NCI-H82 (cell line): ENCODE measurements at places on chromosomes 1 and 21.

DNA sequence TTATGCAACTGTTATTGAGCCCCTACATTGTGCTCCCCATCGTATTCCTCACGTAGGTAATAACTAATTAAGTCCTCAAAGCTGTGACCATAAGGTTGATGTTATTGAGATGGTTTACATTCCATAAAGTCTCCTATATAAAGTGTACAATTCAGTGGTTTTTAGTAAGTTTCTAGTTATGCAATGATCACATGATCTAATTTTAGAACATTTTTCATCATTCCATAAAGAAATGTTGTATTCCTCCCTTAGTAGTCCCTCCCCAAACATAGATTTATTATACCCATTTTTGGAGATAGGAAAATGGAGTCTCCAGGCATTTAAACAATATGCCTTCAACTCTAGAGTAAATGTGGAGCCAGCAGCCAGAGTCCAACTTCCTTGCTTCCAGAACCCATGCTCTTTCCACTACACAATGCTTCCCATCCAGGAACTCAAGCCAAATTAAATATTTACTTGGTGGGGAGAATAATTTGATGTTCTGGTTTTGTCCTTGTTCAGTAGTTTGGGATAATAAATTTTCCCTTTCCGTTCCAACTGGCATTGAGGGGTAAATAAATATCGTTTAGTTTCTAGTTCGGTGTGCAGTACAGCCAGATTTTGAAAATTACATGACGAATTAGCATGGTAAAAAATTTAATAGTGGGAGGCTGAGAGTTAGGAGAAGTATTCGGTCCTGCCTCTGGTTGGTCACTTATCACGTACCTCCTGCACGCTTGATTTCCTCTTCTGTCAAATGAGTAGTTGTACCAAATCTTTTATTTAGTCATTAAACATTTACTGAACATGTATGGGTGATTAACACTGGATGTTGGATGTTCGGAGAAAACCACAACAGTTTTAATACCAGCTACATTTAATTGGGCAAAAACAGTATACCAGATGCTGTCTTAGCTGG is 66.3 kb downstream of the CACHD1 start:
- no peak for DNase-seq

- peak; percentile 98 for DNase-seq
Measured at GRCh38 chr1:23539698-23540266, 8.7 kb upstream of the E2F2 start.

- no peak for DNase-seq
Measured at GRCh38 chr21:37627074-37627473, 260.5 kb downstream of the DYRK1A start.

DNA sequence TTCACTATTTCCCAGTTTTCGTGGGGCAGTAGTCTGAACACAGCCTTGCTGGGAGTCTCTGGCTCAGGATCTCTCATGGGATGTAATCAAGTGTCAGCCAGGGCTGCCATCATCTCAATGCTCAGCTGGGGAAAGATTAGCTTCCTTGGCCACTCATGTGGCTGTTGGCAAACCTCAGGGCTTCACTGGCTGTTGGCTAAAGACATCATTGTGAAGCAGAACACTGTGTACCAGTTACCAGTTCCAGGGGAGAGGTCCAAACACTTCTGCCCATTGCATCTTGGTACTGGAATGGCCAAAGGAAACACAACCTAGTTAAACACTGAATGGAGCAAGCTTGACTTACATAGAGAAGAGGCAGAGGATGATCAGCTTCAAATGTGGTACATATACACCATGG is 33.7 kb downstream of the AADACL4 start:
- DNase-seq = no peak

- peak; percentile 96 for DNase-seq
Measured at GRCh38 chr1:24413350-24414163, at the start of gene STPG1. STPG1 (minus strand) TSS chr1:24413782; CDS start chr1:24401388, 12,394 bp downstream.

DNA sequence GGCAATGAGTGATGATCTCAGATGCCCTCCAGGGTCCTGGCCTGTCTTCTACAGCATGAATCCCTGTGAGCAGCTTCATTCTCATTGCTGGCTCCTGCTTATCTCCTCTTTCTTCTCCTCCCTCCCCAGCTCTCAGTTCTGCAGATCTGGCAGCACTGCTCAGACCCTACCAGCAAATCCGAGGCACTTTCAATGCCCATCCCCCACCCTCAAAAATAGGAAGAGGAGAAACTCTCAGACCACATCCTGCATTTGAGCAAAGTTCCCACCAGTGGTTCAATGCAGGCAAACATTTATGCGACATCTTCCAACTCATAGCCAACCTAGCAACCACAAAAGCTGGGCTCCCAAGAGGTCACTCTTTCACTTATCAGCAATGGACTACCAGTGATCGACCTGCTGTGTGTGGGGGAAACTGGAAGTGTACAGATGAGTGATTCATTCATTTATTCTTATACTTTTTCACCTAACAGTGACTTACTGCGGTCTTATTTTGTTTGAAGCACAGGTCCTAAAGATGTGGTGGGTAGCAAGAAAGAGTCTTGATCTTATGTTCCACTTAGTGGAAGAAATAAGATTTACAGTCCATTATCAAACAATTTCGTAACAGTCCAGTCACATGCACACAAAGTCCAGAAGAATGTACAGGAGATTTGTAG is 5.8 kb upstream of the CHI3L2 start:
- no peak for DNase-seq

DNA sequence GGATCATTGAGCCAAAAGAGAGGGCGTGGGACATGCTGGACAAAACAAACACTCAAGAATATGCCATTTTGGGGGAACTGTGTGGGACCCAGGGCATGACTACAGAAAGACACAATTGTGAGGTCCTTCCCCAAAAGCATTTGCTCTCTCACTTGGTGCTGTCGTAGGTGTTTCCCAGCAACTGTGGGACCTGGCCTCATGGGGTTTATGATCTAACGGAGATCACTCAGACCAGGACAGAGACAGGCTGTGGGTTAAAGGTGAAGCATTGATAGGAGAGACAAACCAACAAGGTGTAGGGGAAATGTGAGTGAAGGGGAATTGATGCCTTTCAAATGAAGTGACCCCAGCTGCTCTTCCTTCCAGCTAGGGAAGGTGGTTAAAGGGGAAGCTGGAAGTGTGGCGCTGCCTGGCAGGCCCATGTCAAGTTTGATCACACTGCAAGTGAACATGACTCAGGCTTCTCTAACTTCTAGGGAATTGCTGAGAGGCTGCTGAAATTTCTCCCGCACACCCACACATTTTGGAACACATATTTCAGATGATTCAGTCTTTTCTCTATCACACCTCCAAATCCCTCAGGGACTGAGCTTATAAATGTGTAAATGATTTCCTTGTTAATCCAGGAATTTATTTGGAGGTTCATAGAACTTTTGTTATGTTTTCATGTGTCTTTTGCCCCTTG is 30.2 kb downstream of the TRAF5 start:
- DNase-seq = no peak

DNA sequence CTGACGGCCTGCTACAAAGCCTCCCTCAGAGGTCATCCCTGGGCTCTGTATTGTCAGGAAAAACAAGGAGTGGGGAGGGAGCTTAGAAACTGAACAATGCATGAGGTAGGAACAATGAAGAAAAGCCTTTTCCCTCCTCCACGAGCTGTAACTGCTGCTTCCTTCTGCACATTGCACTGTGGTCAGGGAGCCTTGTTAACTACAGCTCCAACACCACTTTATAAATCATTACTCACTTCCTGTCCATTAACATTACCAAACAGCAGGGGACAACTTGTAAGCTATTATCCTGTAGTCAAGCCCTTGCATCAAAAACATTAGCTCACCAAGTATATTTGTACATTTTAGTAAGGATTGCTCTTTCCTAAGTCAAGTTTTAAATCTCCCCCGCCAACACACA is 336.0 kb upstream of the NR5A2 start:
- no peak for DNase-seq

DNA sequence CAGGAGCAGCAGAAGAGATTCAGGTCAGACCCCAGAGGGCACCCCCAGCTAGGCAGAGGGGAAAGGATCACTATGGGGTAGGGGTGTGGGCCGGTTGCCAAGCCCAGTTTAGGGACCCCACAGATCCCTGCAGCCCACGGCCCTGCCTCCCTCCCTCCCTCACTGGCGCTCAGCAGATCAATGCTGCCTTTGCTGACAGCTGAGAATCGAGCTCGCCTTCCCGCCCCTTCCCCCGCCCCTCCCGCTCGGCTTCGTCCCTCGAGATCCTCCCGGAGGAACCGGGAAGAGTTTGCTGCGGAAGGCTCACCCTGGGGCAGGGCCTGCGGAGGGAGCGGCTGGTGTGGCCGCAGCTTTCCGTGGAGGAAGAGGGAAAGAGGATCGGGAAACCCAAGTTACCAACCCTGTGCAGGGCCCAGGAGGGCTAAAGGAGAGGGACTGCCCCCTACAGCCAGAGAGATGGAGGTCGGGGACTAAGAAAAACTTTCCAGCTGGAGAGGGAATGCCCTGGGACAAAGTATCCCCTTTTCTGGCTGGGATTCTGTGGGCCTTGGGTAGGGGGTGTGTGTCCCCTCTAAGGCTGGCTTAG is 1.1 kb upstream of the KCNQ4 start:
- DNase-seq = peak; percentile 49

GRCh38 chr1:92951141-92951582 is 10.1 kb downstream of the DIPK1A start:
- DNase-seq = no peak

DNA sequence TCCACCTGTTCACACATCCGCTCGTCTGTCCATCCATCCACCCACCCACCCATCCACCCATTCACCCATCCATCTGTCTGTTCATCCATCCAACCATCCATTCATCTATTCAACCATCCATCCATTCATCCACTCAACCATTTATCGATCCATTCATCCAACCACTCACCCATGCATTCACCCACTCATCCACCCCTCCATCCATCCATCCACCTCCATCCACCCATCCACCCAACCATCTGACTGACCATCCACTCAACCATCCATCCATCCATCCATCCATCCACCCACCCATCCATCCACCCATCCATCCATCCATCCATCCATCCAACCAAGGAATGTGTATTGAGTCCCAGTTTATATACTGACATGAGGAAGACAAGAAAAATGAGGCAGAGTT is 73.1 kb downstream of the UMODL1 start:
- no peak for DNase-seq

- DNase-seq = no peak
Measured at GRCh38 chr1:45925728-45926287, 122.4 kb downstream of the MAST2 start.

DNA sequence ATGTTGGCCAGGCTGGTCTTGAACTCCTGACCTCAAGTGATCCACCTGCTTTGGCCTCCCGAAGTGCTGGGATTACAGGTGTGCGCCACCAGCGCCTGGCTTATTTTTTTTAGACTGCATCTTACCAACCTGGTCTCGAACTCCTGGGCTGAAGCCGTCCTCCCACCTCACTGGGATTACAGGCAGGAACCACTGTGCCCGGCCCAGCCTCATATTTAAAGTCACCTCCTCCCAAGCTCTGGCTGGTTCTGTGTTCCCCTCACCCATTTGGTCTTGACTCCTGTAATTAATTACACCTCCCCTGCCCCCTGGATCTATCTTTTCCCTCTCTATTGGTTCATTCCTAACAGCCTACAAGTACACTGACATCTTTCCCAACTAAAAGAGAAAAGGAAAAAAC is 1.7 kb upstream of the EXOSC10 start:
- DNase-seq = no peak

- DNase-seq = no peak
Measured at GRCh38 chr1:8161546-8162105, 135.5 kb upstream of the ERRFI1 start.

- no peak for DNase-seq
Measured at GRCh38 chr1:109079240-109079622, 3.4 kb upstream of the TAF13 start.

GRCh38 chr1:10866321-10867093 is 70.1 kb upstream of the CASZ1 start:
- DNase-seq = peak; percentile 82

- DNase-seq = peak; percentile 47
Measured at GRCh38 chr1:111990026-111990877, 784 bp upstream of the KCND3 start.

DNA sequence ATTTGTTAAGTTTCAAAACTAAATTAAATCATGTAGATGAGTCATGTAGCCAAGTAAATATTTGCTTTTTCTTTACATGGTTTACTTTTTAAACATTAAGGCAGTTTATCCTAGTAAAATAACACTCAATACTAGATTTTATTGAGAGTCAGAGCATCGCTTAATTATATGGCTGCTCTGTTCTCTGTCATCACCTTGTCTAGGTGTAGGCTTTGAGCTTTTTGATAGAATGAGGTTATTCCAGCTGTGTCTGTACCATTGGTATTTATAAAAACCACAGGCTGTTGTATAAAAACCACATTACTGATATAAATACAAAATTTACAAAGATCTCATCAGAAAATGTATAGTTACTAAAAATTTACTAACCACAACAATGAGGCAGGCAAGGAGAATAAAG is 42.5 kb upstream of the GPR52 start:
- DNase-seq = no peak

DNA sequence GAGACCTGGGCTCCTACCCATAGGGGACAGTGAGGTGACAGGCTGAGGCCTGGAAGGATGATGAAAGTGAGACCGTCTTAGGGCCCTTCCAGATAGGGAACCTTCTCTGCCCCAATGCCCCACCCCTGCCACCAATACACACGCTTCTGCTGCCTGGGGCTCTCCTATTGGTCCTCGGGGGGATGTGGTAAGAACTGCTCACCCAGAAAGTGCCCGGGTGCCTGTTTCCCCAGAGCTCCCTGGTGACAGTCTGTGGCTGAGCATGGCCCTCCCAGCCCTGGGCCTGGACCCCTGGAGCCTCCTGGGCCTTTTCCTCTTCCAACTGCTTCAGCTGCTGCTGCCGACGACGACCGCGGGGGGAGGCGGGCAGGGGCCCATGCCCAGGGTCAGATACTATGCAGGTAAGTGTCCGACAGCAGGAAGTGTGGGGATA is 948 bp downstream of the SEMA4A start:
- DNase-seq = no peak

- no peak for DNase-seq
Measured at GRCh38 chr1:149986486-149987296, 23.8 kb downstream of the OTUD7B start.

DNA sequence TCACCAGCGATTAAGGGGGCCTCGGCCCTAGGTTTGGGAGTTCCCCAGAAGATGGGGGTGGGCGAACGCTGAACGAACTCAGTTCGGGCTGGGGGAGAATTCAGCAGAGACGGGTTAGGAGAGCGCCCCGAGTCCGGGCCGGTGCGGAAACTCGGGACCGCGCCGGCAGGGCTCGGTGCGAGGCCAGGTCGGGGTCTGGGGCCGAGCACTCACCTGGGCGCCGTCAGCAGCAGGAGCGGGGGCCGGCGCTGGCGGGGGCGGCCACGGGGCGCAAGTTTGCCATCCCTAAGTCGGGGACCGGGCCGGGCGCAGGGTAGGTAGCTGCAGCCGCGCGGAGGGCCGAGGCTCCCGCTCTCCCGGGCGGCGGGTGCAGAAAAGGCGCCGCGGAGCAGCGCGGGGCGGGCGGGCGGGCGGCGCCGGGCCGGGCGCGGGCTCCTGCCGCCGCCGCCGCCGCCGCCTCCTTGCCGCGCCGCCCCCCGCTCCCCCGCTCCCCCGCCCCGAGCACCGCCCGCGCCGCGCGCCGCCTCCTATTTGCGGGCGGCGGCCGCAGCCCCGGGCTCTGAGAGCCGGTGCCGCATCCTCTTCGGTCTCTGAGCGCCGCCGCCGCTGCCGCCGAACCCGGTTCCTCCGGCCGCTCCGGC is 349 bp downstream of the ADGRB2 start:
- no peak for DNase-seq

- DNase-seq = peak; percentile 26
Measured at GRCh38 chr1:35768350-35769187, 1.2 kb downstream of the CLSPN start.

- no peak for DNase-seq
Measured at GRCh38 chr1:44328671-44329416, 26.2 kb downstream of the ERI3 start.

- no peak for DNase-seq
Measured at GRCh38 chr1:25065795-25066238, 135.7 kb upstream of the RUNX3 start.

- DNase-seq = peak; percentile 93
Measured at GRCh38 chr1:153922076-153922971, 448 bp downstream of the GATAD2B start.
